ENCODE measurements at places on chromosomes 5 and 9.

- DNase-seq: no peak
Observed at GRCh38 chr5:32504989-32505596, 60.6 kb upstream of the ZFR start.

DNA sequence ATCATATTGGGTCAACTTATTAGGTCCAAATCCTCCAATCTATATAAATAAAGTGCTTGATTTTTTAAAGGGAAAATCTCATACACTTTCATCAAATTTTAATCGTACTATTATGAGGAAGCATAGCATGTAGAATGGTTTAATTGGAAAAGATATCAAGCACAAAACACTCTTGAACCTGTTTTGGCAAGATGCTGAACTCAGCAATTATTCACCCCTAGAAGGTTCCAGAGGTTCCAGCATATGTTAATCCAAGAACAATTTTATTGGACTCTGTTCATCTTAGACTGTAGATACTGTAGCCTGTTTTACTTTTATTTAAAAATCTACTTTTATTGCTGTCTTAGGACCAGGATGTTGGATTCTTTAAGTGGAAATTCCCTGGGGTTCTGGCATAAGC lies 92.4 kb upstream of the LHFPL2 start:
- DNase-seq: no peak

- no peak for DNase-seq
Observed at GRCh38 chr5:4651806-4652565, 488.1 kb upstream of the ADAMTS16 start.

DNA sequence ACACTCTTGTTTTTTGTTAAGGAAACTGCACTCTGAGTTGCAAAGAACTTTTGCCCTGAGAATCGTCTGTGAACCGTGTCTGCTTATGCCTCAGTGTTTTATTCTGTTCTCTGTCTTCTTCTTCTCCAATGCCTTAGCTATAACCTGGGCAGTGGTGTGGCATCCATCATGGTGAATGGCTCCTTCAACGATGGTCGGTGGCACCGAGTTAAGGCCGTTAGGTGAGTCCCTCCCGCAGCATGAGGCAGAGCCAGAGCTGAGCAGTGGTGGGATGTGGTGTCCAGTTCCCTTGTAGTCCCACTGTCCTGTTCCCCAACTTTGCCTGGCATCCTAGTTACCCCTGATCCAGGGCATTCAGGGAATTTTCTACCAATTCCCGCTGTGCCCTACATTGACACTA lies 98.3 kb downstream of the LIFR start:
- no peak for DNase-seq

- no peak for DNase-seq
Observed at GRCh38 chr5:172533399-172534228, 79.3 kb upstream of the SH3PXD2B start.

DNA sequence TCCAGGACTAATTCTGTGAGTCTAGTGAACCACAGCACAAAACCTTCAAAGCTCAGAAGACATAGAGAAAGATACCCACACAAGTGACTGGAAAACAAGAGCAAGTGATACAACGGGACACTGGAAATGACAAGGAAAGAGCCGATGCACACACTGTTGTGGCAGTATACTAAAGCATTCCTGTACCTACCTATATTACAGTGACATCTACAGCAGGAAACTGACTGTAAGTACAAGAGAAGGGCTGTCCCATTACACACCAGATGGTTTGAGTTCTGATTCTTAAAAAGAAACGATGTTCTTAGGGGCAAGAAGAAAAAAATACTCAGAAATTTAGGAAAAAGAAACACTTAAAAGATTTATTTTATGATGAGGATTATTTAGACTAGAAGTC lies 18.5 kb downstream of the TMEM245 start:
- DNase-seq: no peak

DNA sequence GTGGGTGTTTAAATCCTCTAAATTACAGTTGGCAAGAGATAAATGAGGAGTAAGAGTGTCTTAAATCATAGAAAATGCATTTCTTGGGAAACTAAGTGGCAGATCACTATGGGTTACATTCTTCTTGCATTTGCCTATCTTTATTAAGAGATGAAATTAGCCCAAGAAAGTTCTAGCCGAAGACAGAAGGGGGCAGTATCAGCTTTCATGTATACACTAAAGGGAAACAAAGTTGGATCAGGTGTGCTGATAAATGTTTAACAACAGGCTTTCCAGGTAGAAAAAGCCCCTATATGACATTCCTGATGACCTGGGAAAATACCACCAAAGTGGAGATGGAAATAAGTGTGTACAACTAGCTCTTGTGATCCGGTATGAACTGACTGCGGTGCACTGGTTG lies 81.9 kb upstream of the TLR4 start:
- DNase-seq: no peak

DNA sequence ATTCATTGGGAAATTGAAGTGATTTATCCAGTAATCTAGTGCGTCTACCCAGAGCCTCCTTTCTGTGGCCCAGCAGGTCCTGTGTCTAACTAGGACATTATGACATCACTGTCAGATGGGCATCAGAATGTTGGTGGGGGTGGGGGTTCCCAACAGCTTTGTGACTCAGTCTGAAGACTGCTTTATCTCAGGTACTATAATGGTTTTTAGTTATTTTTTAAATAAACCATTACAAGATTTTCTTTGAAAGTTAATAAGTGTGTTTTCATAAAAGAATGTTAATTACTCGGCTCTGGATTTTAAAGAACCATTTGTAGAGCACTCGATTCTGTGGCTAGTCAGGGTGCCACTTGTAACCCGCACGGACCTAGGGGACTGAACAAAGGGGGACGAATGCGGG lies at the start of gene EQTN:
Gene EQTN, minus strand, starts transcription at position 101 of the 400 bp plus-strand sequence. Its CDS starts 95 bp downstream, at position 6.
- DNase-seq: no peak

DNA sequence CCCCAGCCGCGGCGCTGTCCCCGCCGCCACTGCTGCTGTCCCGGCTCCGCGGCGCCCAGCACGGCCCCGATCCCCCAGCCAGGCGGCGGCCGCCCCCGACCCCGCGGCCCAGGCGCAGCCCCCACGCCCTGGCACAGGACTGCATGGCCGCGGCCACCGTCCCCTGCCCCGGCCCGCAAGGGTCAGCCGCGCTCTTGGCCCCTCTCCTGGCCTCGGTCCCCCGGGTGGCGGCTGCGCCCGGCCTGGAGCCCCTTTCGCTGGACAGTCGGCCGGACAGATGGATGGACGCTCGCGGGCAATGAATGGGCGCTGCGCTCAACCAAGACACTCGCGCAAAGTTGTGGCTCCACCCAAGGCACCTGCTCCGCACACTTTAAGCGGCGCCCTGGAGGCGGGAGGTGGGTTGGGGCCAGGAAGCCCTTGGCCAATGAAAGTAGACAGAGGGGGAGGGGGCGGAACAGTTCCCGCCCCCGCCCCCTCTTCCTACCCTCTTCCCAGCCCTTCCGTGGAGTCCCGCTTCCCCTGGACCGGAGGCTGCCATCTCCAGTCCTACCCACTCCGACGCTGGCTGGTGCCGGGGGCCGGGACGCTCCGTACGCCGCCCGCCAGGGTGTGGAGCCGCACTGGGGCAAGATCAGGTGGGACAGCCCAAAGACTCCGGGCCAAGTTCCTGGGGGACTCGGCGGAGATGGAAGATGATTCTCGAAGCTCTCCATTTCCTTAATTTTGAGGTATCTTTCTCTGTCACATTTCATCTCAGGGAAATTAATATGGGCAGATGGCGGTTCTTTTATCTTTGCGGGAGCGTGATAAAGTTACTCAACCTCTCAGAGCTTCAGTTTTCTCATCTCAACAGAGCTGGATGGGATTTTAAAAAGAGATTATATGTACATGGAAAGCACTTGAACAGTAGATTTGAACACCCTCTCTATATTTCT lies at the start of gene GLDC:
Gene GLDC, minus strand, starts transcription at position 375 of the 938 bp plus-strand sequence. Its CDS starts 230 bp downstream, at position 145.
- DNase-seq: no peak

GRCh38 chr5:150434464-150434863 lies 15.1 kb downstream of the RPS14 start:
- DNase-seq: no peak

- DNase-seq: no peak
Observed at GRCh38 chr5:17000291-17000939, 64.3 kb upstream of the MYO10 start.

All from CD8-positive, alpha-beta T cell (primary cell).